ENCODE measurements at places on chromosomes 11 and 22.

DNA sequence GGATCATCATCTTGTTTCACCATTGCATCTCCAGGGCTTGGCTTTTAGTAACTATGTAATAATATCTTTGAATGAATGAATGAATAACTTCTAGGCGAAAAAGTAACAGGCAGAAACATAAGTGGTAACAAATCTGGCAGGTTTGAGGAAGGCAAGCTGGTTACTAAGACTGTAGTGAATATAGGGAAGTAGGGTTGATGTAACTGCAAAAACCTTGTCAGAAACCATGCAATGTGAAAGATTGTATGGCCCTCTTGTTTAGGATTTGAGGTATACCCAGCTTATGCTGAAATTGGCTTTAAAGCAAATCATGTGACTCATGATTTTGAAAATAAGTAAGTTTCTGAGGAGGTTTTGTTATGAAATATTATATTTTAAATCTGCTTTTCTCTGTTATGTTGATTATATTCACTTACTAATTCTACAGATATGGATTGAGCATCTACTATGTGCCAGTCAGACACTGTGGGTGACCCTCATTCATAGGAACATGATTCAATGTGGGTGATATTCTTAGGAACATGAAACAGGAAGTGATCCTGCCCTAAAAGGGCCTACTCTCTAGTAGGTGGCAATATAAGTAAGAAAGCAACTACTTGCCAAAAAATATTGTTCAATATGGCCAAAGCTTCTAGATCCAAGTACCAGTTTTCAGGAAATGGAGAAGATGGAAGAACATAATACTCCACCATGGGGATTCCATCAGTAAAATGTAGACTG lies 115.5 kb upstream of the CCDC90B start:
- no peak for DNase-seq

GRCh38 chr11:65151331-65151899 lies 17.1 kb upstream of the SYVN1 start:
- no peak for DNase-seq

DNA sequence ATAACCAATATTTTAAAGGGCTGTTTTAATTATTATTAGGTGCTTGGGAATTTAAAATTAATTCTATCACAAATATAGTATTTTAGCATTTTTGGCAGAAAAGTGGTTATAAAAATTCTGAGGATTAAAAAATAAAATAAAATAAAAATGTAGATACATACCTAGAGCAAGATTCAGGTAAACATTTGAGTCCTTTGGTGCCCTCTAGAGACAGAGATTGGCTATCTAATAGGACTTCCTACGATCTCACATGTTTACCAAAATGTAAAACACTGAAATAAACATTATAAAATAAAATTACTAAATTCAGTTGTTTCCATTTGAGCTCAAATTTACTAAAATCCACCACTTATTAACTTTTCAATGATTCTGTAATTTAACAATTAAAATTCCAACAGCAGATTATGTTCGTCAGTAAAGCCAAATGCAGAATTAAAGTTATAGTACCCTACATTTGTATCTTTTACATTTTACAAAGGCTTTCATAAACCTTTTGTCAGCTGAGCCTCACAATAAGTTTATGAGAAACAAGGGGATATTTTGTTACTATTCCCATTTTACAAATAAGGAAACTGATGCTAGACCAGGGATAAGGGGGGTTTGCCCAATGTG lies 27.7 kb downstream of the SLC36A4 start:
- no peak for DNase-seq

DNA sequence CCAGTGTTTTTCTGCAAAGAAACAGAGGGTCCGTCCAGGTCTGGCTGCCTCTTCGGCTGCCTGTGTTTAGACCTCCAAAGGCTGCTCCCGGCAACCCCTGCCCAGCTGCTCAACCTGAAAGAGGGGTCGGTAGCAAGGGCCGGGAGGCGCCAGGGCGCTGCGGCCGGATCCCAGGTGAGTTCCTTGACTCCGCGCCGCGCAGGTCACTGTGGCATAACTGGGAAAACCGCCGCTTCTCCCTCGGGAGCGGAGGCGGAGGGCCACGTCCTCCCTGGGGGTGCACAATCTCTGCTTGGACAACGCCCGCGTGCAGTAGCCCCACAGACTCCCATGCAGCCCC lies 1.0 kb upstream of the BRSK2 start:
- no peak for DNase-seq

DNA sequence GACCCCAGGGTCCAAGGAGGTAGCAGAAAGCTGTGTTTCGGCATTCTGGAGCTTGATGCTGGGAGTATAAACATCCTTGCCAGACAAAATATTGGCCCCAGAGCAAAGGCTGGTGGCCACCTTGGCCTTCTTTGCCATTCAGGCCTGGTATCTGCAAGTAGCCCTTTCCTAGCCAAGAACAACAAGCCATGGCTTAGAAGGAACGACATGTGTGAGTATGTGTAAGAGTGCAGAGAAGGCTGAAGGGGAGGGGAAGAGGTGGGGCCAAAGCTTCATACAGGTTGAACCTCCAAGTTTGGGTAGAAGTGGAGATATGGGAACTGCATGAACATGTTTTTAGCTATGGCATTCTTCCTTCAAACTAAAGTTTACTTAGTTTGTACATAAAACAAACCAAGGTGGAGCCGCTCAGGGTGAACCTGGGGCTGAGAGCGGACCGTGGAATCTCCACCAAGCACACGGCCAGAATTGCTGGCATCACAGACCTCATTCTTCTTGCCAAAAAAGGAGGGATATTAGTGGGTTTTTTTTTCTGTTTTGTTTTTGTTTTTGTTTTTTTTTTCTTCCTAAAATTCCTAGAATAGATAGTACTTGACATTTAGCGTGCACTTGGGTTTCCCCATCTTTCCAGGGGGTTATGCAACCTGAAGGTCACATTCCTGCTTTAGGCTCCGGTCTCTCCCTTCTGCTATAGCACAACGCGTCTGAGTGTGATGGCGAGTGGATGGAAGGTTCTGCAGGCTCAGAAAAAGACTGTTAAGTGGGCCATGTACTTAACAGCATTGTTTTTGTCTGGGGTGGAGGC lies 70.9 kb downstream of the ADAMTS15 start:
- no peak for DNase-seq

DNA sequence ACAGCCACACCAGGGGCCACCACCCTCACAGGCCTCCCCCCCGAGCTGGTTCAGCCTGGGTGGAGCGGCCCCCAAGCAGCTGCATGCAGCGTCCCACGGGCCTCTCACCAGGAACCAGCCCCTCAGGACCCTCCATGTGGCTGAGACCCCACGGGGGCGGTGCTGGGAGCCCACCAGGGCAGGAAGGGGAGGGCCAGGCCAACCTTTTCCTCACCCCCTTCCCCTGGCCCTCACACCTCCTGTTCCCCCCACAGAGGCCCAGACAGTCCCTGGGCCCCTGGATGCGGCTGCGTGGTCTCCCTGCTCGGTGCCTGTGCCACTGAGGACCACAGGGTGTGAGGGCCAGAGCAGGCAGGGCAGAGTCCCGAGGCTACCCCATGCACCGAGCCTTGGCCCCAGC lies 46.5 kb downstream of the MOB2 start:
- no peak for DNase-seq

DNA sequence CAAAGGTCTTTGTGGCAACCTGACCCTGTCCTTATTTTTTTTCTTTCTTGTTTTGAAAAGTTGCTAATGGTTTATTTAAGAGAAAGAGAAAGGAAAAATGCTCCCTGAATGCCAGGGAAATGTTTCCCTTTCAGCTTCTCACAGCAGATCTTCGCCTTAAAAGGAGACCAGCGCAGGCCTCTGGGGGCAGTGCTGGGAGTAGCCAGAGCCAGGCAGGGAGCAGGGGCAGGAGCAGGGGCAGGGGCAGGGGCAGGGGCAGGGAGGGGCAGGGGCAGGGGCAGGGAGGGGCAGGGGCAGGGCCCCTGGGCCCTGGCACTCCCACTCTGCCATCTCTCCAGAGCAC lies 5.1 kb downstream of the MOB2 start:
- no peak for DNase-seq

All from right renal cortex interstitium (tissue), 3 donors.